ENCODE measurements at places on chromosomes 12 and 14.

DNA sequence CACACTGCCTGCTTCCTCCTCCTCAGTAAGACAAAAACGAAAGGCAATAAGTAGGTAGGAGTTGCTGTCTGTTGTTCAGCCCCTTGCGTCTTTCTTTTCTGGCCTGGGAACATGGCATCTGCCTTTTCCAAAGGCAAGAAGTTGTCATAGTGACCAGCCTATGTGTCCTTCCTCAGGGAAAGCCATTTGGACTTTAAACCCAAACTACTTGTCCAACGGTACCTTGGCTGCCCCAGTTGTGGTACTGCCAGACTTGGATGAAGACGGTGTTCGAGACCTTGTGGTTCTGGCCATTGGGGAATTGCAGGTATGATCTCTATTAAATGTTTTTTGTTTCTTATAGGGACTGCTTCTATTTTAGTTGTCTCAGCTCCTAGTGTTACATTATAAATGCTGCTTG, 18.5 kb downstream of the FAM234B start:
- no peak for DNase-seq

DNA sequence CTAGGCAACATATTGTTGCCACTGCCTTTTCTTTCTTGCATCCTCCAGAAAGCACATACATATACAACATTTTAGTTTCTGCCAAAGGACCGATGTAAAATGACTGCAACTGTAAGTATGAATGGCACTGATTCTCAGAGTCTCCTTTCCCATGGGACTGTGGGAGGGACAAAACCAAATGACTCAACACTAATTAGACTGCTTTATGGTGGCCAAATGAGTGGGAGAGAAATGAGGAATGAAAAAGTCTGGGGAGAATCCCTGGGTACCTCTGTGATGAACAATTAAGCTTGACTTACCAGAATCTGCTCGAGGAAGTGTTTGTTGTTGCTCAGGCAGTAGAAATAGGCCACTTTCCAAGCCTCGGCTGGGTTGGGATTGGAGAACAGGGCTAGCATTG, 10.1 kb downstream of the ZFYVE26 start:
- DNase-seq: no peak

GRCh38 chr14:32259368-32260013, 56.4 kb upstream of the RNU6-8 start:
- no peak for DNase-seq

- no peak for DNase-seq
These were observed 31.1 kb downstream of the ATF7 start for GRCh38 chr12:53594897-53595615.

DNA sequence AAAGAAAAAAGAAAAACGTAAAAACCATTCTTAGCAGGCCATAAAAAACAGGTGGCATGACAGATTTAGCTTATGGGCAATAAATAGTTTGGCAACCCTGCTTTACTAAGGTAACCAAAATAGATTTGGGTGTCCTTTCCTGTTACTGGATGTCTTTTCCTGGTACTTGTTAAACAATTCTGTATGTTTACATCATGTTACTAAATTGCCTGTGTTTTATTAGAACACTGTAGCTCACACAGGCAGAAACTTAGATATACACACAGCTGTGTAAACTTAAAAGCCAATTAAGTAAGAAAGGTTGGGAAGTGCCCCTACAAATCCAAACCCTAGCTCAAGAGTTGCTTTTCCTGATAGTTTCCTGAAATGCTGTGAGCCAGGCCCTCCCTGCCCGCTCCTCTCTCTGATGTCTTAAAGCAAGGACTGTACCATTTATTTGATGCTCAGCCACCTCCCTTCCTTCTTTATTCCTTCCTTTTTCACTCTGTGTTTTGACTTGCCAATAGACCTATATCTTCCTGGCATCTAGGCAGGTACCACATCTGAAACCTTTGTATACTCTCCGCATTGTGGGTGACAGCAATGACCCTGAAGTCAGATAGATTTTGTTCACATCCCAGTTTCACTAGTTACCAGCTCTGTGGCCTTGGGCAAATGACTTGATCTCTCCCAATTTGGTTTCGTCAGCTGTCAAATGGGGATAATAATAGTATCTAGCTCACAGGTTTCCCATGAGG, 3.7 kb upstream of the CAMKK2 start:
- no peak for DNase-seq

- DNase-seq: no peak
These were observed 450 bp downstream of the DDN start for GRCh38 chr12:48998497-48999353.

GRCh38 chr14:60349663-60350365, 100.8 kb downstream of the PPM1A start:
- DNase-seq: no peak

- DNase-seq: no peak
These were observed 120.5 kb downstream of the PHETA1 start for GRCh38 chr12:111248236-111249017.

Measured in stimulated activated CD4-positive, alpha-beta T cell treated with anti-CD3 and anti-CD28 coated beads, Interleukin-2, amount 100 ng/mL, for 4 hours (primary cell).